ENCODE measurements at places on chromosomes 7 and 10.

- DNase-seq = no peak
Observed at GRCh38 chr7:134435161-134435920, 23.6 kb downstream of the AKR1B1 start.

DNA sequence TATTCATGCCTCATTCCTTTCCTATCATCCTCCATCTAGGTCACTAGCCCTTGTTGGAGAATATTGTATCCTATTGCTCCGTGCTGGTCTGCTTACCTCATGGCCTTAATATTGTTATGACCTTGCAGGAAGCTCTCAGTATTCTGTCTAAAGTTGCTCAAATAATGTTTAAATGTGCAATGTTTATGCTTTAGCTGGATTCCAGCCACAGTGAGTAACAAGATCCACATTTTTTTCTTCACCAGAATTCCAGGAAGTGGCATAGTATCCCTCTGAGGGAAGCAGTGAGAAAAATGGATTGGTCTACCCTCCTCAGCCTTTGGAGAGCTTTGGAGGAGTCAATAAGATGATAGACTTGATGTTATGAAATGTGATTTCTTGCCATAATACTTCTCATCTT, 402.6 kb downstream of the NRG3 start:
- DNase-seq = no peak

DNA sequence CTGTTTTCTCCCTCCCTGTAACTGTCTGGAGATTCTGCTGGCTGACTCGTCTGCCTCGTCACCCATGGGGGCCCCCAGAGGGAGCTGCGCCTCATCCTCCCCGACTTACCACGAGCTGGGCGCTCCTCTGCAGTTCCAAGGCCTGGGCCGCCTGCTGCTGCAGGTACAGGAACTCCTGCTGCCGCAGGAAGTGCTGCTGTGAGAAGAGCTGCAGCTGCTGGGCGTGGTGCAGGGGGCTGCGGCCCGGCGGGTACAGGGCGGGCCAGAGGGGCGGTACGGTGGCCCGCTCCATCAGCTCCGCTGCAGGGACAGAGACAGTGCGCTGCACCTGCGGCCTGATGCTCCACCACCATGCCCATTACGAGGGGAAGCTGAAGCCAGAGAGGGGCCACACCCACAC, 47.7 kb downstream of the TNRC18 start:
- DNase-seq = no peak

DNA sequence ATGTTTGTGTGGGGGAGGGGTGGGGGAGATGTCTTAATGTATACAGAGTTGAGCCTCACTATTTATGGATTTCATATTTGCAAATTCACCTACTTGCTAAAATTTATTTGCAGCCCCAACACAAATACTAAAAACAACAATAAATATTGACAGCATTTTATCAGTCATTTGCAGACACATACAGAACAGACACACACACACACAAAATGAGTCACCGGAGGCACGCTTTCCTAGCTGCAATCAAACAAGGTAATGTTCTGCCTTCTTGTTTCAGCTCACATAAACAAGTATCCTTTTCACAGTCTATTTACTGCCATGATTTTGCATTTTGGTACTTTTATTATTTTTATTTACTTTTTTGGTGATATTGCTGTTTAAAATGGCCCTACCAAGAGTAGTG, 88.5 kb downstream of the IPMK start:
- no peak for DNase-seq

- DNase-seq = no peak
Observed at GRCh38 chr10:45319702-45320101, 4.3 kb upstream of the OR13A1 start.

DNA sequence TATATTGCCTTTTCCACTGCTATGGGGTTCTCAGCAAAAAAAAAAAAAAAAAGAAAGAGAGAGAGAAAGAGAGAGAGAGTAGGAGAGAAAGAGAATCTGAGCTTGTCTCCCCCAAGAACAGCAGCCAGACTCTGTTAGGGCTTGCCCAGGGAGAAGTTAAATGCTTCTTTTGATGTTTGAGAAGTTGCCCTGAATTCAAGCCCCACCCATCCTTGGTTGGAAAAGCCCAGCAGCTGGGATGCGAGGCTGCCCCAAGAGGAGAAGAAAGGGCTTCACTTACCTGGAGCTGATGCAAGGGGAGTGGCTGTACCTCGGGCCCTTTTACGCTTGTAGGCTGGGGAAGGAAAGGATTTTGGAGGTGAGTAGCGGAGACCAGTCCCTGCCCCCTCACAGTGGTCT, 20.9 kb upstream of the MGMT start:
- DNase-seq = no peak
